ENCODE measurements at places on chromosomes 1 and 21. TPM values are rescaled to one million over a fixed set of nuclear protein-coding genes. Genes with fewer than 3 reads are reported as not detected.

The ANKRD65 gene
- 1.2 TPM for total RNA-seq

The NBPF10 gene
- 5.1 TPM for total RNA-seq

The ELAVL4 gene
- not detected for total RNA-seq

The SLC45A1 gene
- total RNA-seq = 1.8 TPM

The CR1L gene
- not detected for total RNA-seq

The FMO4 gene
- total RNA-seq = 8.5 TPM

The DCST1 gene
- not detected for total RNA-seq

The LCE1F gene
- total RNA-seq = not detected

The TMEM52 gene
- not detected for total RNA-seq

The HFM1 gene
- total RNA-seq = 0.36 TPM

The KPNA6 gene
- total RNA-seq = 64.8 TPM

The RAD54L gene
- total RNA-seq = 0.59 TPM

The CLDN14 gene
- 0.29 TPM for total RNA-seq

- no peak overlapping the region for H3K27ac ChIP-seq
- H3K4me1 ChIP-seq = no peaks in the 10 kb centered on the region
- H3K36me3 ChIP-seq = no peaks in the 10 kb centered on the region
- no peak for DNase-seq
- H3K27me3 ChIP-seq = peaks cover 13% of the 10 kb centered on the region
These were observed 7.5 kb downstream of the KAZN start for GRCh38 chr1:14605945-14606344.

DNA sequence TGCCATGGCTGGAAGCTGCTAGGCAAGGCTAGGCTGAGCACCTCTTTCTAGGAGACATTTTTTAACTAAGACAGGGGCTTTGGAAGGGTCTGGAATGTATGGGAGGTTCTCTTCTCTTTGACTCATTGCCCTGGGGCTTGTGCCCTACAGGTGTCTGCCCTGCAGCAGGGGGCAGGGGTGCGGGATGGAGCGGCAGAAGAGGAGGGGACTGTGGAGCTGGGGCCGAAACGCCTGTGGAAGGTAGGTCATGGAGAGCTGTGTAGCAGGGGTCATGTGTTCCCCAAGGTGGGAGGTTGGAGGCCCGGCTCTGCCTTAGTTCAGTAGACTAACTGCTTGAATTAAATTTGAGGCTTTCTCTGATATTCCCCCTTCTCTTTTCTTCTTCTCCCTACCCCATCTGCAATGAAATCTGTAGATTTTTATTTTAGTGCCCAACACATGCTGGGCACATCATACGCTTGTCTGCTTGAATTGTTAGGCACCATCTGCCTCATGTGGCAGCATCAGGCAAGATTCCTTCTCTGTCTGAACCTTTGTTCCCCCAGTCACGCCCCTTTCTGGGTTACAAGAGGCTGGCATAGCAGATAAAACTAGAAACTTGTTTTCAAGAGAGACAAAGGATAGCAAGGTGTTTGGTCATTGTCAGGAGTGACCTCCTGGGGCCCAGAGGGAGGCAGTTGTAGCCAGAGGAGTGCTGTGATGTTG is 18.4 kb downstream of the PPFIA4 start:
- no peaks in the 10 kb centered on the region for H3K36me3 ChIP-seq
- DNase-seq = peak; percentile 54
- H3K27ac ChIP-seq = no peak overlapping the region
- H3K27me3 ChIP-seq = no peaks in the 10 kb centered on the region
- peaks cover 14% of the 10 kb centered on the region for H3K4me1 ChIP-seq

- DNase-seq = no peak
- peaks cover 17% of the 10 kb centered on the region for H3K36me3 ChIP-seq
- no peak overlapping the region for H3K4me3 ChIP-seq
- H3K27ac ChIP-seq = peak overlapping the region; percentile 74
- H3K4me1 ChIP-seq = peaks cover 15% of the 10 kb centered on the region
- H3K27me3 ChIP-seq = no peaks in the 10 kb centered on the region
These were observed 9.8 kb downstream of the ADAMTS4 start for GRCh38 chr1:161189036-161189435.

DNA sequence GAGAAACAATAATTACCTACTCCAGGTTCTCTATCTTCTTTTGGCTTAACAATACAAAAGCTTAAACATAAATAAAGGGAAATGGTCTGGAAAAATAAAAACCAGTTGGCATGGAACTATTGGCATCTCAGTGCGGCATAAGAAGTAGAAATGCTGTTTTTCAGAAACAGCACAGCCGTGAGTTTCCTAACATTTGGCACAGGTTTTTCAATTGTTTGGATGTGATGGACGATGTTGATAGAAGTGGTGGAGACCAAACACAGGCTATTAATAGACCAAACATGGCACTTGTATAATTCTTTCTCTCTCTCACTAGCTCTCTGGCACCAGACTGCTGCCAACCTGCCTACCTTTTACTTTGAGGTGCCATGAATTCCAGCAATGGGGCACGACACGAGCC is 36.2 kb downstream of the KCNN3 start:
- H3K27ac ChIP-seq = no peak overlapping the region
- no peak overlapping the region for H3K4me3 ChIP-seq
- no peaks in the 10 kb centered on the region for H3K36me3 ChIP-seq

DNA sequence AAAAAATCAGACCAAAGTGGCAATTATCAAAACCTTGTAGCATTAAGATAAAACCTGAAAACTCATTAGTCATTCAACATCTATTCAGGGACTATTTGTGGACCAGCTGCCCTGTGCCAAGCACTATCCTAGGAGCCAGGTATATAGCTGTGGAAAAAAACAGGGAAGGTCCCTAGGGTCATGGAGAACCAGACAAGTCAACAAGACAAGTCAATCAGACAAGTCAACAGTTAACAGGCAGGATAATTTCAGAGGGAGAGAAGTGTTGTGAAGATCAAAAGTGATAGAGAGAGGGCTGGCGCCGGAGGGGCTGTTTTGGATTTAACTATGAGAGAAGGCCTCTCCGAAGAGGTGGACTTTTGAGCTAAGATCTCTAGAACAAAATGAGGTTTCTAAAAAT is 3.3 kb upstream of the ATP1A4 start:
- H3K4me1 ChIP-seq = peaks cover 14% of the 10 kb centered on the region
- H3K36me3 ChIP-seq = no peaks in the 10 kb centered on the region
- no peak overlapping the region for H3K27ac ChIP-seq
- no peak for DNase-seq

DNA sequence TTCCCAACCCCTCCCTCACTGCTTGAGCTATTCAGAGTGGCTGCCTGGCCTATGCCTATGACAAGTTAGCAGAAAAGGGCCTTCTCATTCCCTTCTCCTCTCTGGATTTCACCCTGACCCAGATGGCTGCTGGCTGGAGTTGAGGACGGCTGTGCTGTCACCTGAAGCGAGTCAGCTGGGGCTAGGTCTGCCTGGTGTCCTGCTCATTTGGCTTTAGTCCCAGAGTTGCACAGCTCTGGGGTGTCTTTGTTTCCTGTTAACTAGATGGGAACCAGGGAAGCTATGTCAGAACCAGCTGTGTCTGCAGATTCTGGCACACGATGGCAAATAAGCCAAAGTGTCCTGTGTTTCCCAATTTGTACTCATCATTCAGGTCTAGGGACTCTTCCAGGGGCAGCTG is 52.9 kb downstream of the CNIH3 start:
- no peak overlapping the region for H3K4me3 ChIP-seq
- H3K27ac ChIP-seq = no peak overlapping the region
- H3K4me1 ChIP-seq = no peaks in the 10 kb centered on the region
- no peaks in the 10 kb centered on the region for H3K27me3 ChIP-seq
- DNase-seq = no peak

DNA sequence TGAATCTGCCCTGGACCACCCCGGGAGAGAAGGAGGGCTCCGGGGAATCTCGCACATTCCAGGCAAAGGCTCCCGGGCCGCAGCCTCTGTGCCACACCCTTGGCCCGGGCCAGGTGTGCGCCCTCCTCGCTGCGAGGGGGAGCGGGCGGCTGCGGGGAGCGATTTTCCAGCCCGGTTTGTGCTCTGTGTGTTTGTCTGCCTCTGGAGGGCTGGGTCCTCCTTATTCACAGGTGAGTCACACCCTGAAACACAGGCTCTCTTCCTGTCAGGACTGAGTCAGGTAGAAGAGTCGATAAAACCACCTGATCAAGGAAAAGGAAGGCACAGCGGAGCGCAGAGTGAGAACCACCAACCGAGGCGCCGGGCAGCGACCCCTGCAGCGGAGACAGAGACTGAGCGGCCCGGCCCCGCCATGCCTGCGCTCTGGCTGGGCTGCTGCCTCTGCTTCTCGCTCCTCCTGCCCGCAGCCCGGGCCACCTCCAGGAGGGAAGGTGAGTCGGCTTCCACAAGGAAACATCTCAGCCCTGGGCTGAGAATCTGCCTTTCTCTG is at the start of gene LAMC2:
Gene LAMC2, plus strand, starts transcription at position 324 of the 550 bp plus-strand sequence. Its CDS starts 89 bp downstream, at position 413.
- no peaks in the 10 kb centered on the region for H3K27me3 ChIP-seq
- H3K36me3 ChIP-seq = no peaks in the 10 kb centered on the region
- no peak for DNase-seq
- peaks cover 4% of the 10 kb centered on the region for H3K4me1 ChIP-seq
- peak within 1 kb of the TSS; percentile 44 for H3K4me3 ChIP-seq

DNA sequence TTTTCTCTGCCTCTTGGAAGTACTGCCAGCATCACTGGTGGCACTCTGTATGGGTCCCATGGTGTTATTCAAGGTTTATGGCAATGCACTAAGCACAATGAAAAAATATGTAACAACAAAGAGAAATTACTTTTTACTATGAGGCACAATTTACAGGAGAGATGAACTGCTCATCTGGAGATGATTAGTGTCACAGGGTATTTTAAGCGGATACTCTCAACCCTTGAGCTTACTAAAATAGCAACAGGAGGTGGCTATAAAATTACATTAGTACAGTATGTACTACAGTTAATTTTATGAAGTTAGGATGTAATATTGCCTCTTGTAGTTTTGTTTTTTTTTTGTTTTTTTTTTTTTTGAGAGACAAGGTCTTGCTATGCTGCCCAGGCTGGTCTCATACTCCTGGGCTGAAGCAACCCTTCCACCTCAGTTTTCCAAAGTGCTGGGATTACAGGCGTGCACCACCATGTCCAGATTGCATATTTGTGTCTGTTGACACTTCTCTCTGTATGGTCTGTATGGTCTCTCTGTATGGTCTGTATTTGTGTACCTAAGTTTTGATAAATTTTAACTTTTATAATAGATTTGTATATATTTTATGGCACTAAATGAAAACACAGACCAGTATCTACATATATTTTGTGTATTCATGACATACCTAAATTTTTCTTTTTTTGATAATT is 175.6 kb upstream of the HP1BP3 start:
- H3K27ac ChIP-seq = no peak overlapping the region
- H3K36me3 ChIP-seq = no peaks in the 10 kb centered on the region
- no peaks in the 10 kb centered on the region for H3K27me3 ChIP-seq
- no peaks in the 10 kb centered on the region for H3K4me1 ChIP-seq
- no peak for DNase-seq

DNA sequence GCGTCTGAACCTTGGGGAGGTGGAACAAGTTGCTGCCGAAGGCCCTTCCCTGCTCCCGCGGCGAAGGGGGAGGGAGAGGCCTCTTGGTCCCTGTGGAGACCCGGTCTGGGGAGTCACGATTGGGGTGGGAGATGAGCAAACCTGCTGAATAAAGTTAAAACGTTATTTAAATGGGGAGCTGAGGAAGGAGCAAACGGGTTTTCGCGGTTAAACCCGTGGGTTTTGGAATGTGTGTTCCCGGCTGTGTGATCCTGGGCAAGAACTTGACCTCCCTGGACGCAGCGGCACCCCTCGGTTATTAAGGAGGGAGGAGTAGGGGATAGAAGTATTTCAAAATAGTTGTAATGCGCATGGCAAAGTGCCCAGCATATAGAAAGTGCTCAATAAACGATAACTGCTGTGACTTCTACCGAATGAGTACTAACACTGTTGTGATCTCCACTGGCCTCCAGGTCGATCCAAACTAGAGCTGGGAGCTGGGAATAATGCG is 3.4 kb downstream of the FAM110D start:
- H3K27ac ChIP-seq = no peak overlapping the region
- H3K27me3 ChIP-seq = peaks cover 18% of the 10 kb centered on the region
- peak; percentile 90 for DNase-seq
- H3K4me1 ChIP-seq = peaks cover 4% of the 10 kb centered on the region

GRCh38 chr1:34696230-34696629 is 58.6 kb upstream of the GJB5 start:
- H3K27ac ChIP-seq = no peak overlapping the region
- DNase-seq = no peak
- H3K4me1 ChIP-seq = no peaks in the 10 kb centered on the region
- H3K27me3 ChIP-seq = no peaks in the 10 kb centered on the region

- no peaks in the 10 kb centered on the region for H3K27me3 ChIP-seq
- H3K36me3 ChIP-seq = no peaks in the 10 kb centered on the region
These were observed 626.6 kb downstream of the KCNT2 start for GRCh38 chr1:195981448-195982139.

- no peaks in the 10 kb centered on the region for H3K27me3 ChIP-seq
- no peaks in the 10 kb centered on the region for H3K36me3 ChIP-seq
- no peak for DNase-seq
These were observed 55.2 kb downstream of the PCNX2 start for GRCh38 chr1:233240371-233240770.

- peaks cover 6% of the 10 kb centered on the region for H3K4me1 ChIP-seq
- H3K27ac ChIP-seq = no peak overlapping the region
These were observed 959 bp downstream of the AKR7A3 start for GRCh38 chr1:19287436-19288185.

GRCh38 chr1:243568793-243569192 is 281.2 kb downstream of the AKT3 start:
- no peaks in the 10 kb centered on the region for H3K36me3 ChIP-seq
- no peak for DNase-seq
- no peaks in the 10 kb centered on the region for H3K27me3 ChIP-seq
- peaks cover 14% of the 10 kb centered on the region for H3K4me1 ChIP-seq

GRCh38 chr1:243438815-243439214 is 183.0 kb downstream of the SDCCAG8 start:
- DNase-seq = no peak
- H3K4me1 ChIP-seq = no peaks in the 10 kb centered on the region
- H3K4me3 ChIP-seq = no peak overlapping the region
- no peaks in the 10 kb centered on the region for H3K27me3 ChIP-seq
- no peak overlapping the region for H3K27ac ChIP-seq

DNA sequence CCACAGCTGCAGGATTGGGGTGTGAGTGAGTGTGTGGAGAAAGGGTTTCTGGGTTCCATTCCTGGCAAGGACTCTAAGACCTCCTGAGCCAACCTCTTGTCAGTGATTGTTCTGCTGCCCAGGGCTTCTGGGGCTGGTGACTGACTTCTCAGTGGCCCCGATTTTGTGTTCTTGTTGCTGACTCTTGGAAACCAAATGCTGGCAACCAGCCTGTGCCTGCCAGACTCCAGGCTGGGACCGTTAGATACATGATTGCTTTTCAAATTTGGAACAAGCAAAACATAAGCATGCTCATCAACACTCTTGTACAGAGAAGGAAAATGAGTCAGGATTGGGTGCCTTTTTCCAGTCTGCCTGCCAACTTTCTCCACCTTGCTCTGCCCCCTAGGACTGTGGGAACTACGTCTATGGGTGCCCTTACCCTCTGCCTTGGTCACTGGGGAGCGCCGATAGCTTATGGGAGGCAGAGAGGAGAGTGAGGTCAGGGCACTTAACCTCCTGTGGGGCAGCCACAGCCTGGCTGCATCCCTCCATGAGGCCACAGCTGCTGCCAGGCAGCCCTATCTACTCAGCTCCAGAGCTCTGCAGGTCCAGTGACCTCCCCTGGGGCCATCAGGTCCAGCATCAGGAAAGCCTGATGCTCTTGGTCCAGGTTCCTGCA is 39.3 kb upstream of the EPS8L3 start:
- peak overlapping the region; percentile 47 for H3K27ac ChIP-seq
- H3K27me3 ChIP-seq = no peaks in the 10 kb centered on the region
- H3K4me3 ChIP-seq = no peak overlapping the region
- no peaks in the 10 kb centered on the region for H3K36me3 ChIP-seq
- DNase-seq = no peak

All from osteoblast (primary cell).